NCI-H187 (cell line): ENCODE measurements at places on chromosomes 4 and X.

GRCh38 chr4:161186012-161186411, 977.8 kb downstream of the FSTL5 start:
- no peak for DNase-seq

DNA sequence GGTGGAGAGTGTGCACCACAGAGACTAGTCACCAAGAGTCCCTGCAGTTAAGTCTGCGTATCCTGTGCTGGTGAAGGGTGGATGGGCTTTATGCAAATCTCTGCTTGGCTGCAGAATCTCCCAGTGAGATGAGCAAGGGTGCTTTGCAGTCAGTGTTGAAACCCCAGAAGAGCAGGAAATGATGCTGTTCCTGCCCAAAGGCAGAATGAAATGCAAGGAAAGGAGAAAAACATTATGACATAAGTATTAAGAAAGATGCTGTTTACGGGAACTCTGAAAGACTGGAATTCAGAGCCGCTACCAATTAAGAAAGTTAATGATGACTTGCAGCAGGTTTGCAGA, 25.4 kb upstream of the ACSL1 start:
- no peak for DNase-seq

DNA sequence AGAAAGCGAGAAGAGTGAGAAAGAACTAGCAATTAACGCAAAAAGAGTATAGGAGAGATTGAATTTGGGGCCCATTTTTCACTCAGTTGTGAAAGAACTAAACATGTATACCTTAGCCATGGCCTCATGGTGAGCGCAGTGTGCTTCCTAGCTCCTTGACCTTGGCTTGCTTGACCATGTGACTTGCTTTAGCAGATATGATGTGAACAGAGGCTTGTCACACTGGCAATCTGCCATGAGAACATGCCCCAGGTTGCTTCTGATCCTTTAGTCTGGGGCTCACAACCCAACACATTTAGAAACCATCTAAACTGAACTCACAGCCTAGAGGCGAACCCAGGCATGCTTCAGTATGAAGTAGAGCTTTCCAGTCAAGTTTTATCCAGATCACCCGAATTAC, 260.1 kb upstream of the FTHL17 start:
- no peak for DNase-seq

DNA sequence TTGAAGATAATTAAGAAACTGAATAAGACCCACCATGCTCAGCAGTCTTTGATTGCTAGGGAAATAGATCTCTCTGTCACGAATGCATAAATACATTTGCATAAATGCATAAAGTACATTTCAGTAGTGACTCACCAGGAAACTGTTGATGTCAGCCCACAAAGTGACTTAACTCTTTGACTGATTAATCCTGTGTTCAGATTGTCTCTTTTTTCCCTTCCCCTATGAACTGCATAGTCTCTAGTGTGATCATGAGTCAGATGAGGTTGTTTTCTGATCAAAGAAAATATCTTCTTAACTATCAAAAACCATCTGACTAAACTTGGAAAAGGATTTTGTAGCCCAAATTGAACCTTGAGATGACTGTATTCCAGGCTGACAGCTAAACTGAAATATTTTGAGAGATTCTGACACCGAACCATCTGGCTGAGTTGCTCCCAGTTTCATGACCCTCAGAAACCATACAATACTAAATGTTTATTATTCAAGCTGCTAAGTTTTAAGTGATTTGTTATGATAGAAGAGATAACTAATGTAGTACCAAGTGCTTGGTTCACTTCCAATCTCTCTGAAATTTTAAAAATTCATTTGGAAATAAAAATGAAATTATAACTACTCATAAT, 1381.5 kb upstream of the AGA start:
- DNase-seq, result no peak

- DNase-seq, result no peak
Measured at GRCh38 chr4:25743971-25744370, 88.3 kb downstream of the SLC34A2 start.

- DNase-seq, result no peak
Measured at GRCh38 chr4:94177822-94178221, 29.8 kb upstream of the SMARCAD1 start.

DNA sequence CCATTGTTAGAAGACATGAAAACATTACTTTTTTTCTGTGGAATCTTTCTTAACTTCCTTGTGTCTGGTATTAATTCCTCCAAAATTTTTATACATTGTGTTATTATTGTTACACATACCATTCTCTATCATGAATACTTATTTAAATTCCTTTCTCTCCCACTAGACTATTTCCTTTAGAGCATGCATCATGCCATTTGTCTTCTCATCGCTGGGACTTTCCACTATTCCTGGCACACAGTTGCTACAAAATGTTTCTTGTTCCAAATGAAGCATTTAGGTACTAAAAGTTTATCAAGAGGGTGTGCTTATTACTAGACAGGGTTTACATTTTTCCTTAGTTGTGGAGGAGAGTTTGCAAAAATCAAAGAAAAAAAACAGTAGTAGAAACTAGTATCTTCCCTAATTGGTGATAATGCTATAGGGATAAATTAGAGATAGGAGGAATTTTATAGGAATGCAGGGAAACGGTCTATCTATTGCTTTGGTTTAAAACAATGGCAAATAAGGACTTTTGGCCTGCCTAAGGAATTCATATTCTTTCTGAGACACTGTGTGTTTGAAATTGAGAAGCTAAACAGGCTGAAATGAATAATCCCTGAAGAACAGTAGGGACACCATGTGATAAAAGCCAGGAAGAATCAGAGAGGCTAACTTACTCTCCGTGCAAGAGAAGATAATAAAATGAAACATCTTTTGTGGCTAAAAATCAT, 187.5 kb upstream of the TBC1D9 start:
- no peak for DNase-seq

DNA sequence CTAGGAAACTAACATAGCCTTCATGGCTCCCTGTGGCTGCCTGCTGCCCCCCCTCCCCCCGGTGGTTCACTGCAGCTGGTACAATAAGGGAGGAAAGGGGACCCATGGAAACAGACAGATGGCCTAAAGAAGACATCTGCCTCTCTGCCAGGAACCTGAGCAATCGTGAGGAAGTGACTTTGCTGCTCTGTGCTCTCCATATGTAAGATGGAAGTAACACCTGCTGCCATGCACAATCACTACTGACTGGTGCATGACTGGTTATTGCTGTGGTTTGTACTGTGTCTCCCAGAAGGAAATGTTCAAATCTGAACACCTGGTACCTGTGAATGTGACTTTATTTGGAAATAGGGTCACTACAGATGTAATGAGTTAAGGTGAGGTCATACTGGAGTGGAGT, 43.6 kb downstream of the CD99L2 start:
- DNase-seq, result no peak

- DNase-seq, result no peak
Measured at GRCh38 chr4:133960975-133961374, 240.6 kb downstream of the PABPC4L start.

- DNase-seq, result peak; percentile 6
Measured at GRCh38 chr4:140870427-140870826, 114.2 kb upstream of the TBC1D9 start.

- DNase-seq, result no peak
Measured at GRCh38 chr4:21592970-21593670, 355.5 kb downstream of the KCNIP4 start.

- no peak for DNase-seq
Measured at GRCh38 chr4:130600706-130601105, 1504.8 kb downstream of the C4orf33 start.

DNA sequence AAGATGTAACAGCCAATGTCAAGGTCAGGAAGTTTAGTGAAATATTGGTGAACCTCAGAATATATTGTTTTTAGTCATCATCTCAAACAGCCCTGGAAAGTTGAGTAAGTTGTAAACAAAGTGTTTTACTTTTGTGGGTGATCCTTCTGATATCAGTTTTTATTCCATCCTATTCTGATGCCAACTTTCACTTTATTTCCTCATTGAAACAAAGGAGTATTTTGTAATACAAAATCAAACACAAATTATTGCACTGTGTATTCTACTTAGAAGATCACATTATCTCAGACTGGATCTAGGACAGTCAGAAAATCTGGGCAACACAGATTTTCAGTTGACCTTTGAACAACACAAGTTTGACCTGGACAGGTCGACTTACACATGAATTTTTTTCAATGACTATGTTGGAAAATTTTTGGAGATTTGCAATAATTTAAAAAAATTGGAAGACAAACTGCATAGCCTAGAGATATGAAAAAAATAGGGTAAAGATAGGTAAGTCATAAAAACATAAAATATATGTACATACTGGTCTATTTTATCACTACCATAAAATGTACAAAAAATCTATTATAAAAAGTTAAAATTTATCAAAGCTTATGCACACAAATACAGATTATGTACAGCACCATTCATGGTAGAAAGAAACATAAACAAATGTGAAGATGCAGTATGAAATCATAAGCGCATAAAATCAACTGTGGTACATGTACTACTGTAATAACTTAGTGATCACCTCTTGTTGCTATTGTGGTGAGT, 709.1 kb upstream of the FAM241A start:
- DNase-seq, result no peak

GRCh38 chr4:41718907-41719306, 29.6 kb downstream of the PHOX2B start:
- DNase-seq, result no peak

DNA sequence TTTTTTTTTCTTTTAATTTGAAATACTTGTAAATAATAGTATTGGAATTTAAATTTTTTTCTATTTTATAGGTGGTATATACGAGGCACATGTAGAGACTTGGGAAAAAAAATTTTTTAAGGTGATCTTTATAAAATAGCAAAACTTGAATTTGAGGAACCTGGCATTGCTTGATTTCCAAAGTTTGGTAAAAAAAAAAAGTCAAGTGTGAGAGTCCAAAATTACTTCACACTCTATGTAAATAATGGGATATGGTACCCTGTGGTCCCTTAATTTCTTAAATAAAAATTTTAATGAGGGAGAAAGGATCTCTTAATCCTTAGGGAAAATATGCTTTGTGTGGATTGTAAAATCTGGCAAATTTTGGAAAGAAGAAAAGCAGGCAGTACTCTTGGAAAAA, 19.0 kb downstream of the SPRY1 start:
- DNase-seq, result no peak

GRCh38 chr4:94934201-94934600, 176.4 kb downstream of the BMPR1B start:
- no peak for DNase-seq

DNA sequence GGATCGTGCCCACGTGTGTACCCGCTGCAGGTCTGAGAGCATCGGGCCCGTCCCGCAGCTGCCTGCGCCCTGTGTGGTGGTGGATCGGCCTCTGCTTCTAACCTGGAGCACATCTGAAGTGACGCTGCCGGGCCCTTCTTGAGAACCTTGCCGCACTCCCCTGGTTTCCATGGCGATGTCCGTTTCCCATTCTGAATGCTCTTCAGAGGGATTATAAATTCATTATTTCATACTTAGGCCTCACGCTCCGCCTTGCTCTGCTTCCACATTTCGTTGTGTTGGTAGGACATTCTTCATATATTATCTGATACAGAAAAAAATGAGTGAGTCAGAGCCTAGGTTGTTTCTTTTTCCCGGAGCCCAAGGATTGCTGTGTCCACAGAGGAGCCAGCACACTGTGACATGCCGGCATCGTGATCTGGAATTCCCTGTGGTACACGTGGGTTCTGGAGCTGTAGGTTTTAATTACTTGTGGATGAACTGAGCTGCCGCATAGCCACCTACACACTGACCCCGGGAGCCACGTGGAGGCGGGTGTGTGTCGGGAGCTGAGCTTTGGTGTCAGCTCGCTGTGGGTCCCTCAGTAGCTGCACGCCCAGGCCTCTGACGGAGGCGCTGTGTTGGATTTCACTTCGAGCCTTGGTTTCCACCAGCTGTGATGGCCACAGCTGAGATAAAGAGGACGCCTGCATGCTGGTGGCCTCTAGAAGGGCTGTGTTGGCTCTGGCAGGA, 63.4 kb downstream of the PSAPL1 start:
- no peak for DNase-seq

DNA sequence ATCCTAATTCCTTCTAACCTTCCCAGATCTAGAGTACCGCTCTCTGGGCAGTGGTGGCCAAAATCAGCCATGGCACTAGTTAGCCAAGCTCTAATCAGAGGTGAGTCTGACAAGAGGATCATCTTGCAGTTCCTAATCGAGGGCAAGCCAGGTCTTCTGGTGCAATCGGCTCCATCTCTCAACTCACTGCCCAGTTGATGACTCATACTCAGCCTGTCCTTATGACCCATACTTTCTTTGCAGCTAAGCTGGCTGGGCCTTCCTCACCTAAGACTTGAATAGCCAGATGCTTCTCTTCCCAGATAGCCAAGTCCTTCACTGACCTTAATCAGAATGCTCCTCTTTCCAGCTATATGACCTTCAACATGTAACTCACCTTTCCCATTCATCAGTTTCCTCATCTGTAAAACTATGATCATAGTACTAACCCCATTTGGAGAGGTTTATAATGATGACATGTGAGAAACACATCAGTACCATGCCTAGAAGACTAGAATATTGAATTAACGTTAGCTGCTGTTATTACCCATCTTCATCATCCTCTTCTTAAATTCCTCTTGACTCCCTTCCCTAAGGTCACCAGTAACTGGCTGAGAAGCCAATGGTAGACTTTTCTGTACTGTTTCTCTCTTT, 57.1 kb downstream of the RELL1 start:
- no peak for DNase-seq

DNA sequence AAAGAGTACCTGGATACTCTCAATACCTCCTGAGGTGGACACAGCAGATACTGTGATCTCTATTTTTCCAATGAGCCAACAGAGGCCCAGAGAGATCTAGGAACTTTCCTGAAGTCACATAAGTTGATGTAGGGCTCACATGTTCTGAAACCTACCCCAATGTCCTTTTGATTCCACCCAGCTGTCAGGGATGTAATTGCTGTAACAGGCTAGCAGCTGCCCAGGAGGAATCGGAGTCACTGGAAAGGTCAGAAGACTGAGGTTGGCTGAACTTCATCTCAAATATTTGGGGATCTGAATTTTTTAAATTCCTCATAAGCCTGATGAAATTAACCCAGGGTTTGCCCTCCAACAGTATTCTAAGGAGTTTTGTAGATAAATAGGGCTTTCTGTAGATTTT, 52.5 kb upstream of the PROM1 start:
- no peak for DNase-seq

DNA sequence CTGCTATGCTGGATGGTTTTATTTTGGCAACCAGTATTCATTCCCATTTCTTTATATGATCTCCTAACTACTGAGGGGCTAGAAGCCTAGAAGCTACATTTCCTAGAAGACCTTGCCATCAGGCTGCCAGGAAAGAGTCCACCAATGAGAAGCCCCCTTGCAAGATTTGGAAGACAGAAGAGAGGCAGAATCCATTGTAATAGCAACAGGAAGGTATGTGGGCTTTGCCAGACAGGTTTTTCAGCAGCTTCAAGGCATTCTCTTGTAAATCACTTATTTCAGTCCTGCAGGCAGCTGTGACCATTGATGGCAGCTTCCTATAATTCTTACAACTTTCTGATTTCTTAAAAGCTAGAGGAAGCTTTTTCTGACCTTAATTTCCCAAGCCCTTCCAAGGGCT, 148.3 kb upstream of the NHS start:
- no peak for DNase-seq

- no peak for DNase-seq
Measured at GRCh38 chr4:158540125-158540907, 18.6 kb downstream of the RXFP1 start.

DNA sequence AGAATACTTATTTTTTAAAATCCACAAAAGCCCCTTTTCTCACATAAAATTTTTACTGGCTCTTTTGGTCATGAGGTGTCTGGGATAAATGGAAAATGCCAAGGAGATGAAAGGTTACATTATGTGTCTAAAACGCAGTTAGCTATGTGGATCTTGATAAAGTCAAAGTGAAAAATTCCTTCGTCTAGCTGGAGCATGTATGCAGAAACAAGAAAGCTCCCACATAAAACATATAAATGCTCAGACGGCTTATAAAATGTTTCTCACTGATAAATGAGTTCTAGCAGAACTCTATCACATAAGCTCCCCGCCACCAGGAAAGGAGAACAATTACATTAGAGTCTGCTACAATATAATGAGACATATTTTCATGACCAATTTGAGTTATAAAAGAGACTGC, 83.8 kb downstream of the TBC1D9 start:
- DNase-seq, result no peak
